ENCODE measurements at places on chromosomes 11 and 22. TPM values are rescaled to one million over a fixed set of nuclear protein-coding genes. Genes with fewer than 3 reads are reported as not detected.
A peak's percentile ranks its signal among the peaks of the same experiment; 100 is the strongest.

GRCh38 chr11:69689484-69690319 lies 14.1 kb downstream of the FGF19 start:
- peaks cover 6% of the 10 kb centered on the region for H3K4me1 ChIP-seq
- H3K27ac ChIP-seq, result no peak overlapping the region
- no peak for DNase-seq
- H3K4me3 ChIP-seq, result no peak overlapping the region
- no peaks in the 10 kb centered on the region for H3K36me3 ChIP-seq

- no peaks in the 10 kb centered on the region for H3K36me3 ChIP-seq
- no peak overlapping the region for H3K4me3 ChIP-seq
- H3K4me1 ChIP-seq, result no peaks in the 10 kb centered on the region
These were observed 703.7 kb downstream of the DLG2 start for GRCh38 chr11:84923489-84923888.

The VSIG2 gene
- total RNA-seq, result 30.5 TPM

- no peaks in the 10 kb centered on the region for H3K4me1 ChIP-seq
- no peak overlapping the region for H3K27ac ChIP-seq
- H3K4me3 ChIP-seq, result no peak overlapping the region
- peaks cover 4% of the 10 kb centered on the region for H3K36me3 ChIP-seq
- DNase-seq, result no peak
These were observed 52.2 kb downstream of the DNAJC24 start for GRCh38 chr11:31421820-31422219.

The TTC36 gene
- total RNA-seq, result 1.0 TPM

DNA sequence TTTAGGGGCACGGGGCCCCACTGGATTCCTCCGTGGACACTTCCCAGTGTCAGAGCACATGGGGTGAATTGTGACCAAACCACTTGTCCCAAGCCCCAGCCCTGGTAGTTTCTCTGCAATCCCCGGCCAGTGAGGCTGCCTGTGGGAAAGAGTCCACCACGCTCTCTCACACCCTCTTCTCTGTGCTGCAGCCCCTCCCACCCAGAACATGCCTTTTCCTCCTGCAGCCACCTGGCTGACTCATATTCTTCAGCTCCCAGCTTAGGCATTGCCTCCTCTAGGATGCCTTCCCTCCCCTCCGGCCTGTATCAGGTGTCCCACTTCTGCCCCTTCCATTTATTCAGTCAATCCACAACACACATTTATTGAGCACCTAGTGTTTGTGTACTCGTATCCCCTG lies 5.4 kb upstream of the RPS6KB2 start:
- no peak overlapping the region for H3K4me3 ChIP-seq
- H3K36me3 ChIP-seq, result no peaks in the 10 kb centered on the region
- no peak overlapping the region for H3K27ac ChIP-seq
- H3K4me1 ChIP-seq, result peaks cover 35% of the 10 kb centered on the region

DNA sequence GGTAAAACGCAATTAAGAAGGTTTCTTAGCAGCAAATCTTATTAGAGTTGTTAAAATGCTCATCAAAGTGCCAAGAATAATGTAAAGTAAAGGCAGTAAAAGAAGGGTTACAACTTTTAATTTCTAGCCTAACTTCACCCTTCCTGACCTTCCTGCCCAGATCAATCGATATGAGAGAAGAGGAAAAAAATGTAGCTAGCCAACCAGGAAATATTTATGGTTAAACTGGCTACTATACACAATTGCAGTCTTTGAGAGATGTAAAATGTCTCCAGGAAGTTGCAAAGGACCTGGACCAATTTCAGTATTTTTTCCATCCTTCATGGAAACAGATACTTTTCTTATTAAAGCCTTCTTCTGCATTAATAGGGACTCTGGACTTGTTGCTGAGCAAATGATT lies 141.8 kb upstream of the CCDC90B start:
- no peaks in the 10 kb centered on the region for H3K4me1 ChIP-seq
- H3K27me3 ChIP-seq, result no peaks in the 10 kb centered on the region
- no peaks in the 10 kb centered on the region for H3K36me3 ChIP-seq
- H3K27ac ChIP-seq, result no peak overlapping the region

DNA sequence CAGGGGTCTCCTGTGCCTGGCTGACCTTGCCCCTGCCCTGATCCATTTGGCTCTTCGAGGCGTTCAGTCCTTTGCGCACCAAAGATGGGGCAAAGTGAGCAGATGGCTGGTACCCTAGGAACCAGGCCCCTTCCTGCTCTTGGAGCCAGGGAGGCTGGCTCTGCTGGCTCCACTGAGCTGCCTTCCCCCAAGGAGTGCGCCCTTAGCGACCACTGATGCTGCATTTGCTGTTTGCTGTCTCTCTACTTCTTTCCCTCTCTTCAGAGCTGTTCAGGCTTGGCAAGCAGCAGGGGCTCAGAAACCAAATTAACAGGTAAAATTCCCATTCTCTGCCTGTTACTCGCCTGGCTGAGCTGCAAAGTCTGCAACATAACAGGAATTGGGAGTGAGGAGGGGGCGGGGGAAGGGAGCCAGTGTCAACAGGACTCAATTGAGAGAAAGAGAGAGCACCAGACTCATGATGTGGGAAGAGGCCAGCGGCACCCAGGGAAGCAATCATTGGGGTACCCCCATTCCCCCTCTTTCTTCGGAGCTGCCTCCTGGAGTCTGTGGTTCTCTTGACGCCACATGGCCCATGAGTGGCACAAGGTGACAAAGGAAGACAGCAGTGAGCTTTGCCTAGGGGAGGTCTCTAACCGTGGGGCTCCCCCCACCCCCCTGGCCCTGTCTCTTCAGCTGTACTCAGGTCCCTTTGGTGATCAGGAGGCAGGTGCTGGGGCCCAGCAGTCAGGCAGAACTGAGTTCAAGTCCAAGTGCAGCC lies 102.3 kb downstream of the TP53I11 start:
- no peak overlapping the region for H3K27ac ChIP-seq
- DNase-seq, result no peak
- no peaks in the 10 kb centered on the region for H3K27me3 ChIP-seq
- H3K4me3 ChIP-seq, result no peak overlapping the region

- no peak for DNase-seq
- no peaks in the 10 kb centered on the region for H3K4me1 ChIP-seq
- H3K27ac ChIP-seq, result no peak overlapping the region
- H3K27me3 ChIP-seq, result no peaks in the 10 kb centered on the region
- no peak overlapping the region for H3K4me3 ChIP-seq
- H3K36me3 ChIP-seq, result peaks cover 84% of the 10 kb centered on the region
These were observed 22.9 kb upstream of the CHRM4 start for GRCh38 chr11:46414466-46414796.

DNA sequence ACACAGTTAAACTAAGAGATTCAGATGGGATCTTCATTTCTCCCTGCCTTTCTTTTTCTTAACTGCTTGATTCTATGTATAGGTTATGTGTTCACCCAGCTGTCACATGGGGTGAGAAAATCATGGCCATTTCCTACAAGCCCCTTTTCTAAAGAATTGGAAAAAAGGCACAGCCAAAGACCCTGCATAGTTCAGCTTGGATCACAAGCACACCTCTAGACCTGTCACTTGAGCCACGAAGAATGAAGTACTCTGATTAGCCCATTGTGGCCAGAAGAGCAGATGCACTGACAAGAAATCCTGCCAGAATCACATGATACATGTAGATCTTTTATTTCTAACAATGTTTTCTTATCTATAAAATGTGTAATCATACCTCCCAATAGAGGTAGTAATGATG lies 69.7 kb downstream of the RAB38 start:
- DNase-seq, result no peak
- no peaks in the 10 kb centered on the region for H3K36me3 ChIP-seq

The OR51G1 gene
- total RNA-seq, result not detected

The CBLIF gene
- total RNA-seq, result not detected

GRCh38 chr22:39092111-39092862 lies 4.8 kb upstream of the APOBEC3H start:
- H3K4me1 ChIP-seq, result peaks cover 23% of the 10 kb centered on the region
- H3K36me3 ChIP-seq, result no peaks in the 10 kb centered on the region
- peaks cover 9% of the 10 kb centered on the region for H3K27me3 ChIP-seq
- peak; percentile 6 for DNase-seq
- H3K27ac ChIP-seq, result peak overlapping the region; percentile 56

DNA sequence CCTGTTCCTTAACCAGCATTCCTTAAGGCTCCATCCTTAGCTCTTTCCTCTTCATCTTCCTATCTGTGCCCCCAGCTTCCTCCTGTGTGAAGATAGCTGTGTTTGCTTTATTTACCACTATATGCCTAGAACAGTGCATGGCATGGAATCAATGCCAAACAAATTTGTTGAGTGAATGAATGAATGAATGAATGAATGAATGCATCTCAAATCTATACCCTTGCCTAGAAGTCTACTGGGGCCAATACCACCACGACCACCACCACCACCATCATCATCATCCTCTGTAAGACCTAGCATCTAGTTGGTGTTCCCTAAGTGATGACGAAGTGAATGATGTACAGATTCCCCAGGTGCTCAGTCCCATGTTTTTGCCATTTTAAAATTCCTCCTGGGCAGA lies 819 bp upstream of the OTOG start:
- no peaks in the 10 kb centered on the region for H3K36me3 ChIP-seq
- no peak for DNase-seq
- no peak overlapping the region for H3K27ac ChIP-seq
- peaks cover 3% of the 10 kb centered on the region for H3K4me1 ChIP-seq
- no peak overlapping the region for H3K4me3 ChIP-seq

DNA sequence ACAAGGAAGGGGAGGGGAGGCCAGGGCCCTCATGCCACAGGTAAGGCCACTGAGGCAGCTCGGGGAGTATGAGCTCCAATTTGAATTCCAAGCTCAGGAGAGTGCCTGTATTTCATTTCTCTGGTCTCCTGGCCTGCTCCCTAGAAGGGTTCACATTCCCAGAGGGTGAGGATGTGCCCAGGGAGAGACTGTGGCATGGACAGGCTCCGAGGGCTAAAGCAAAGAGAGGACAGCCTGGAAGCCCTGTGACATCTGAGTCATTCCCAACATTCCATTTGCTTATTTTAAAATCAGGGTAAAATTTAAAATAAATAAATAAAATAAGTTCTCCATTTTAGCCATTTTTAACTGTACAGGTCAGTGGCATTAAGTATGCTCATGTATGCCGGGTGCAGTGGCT lies 18.6 kb upstream of the FOLR1 start:
- H3K36me3 ChIP-seq, result no peaks in the 10 kb centered on the region
- peaks cover 4% of the 10 kb centered on the region for H3K27me3 ChIP-seq
- DNase-seq, result no peak
- no peaks in the 10 kb centered on the region for H3K4me1 ChIP-seq
- H3K27ac ChIP-seq, result no peak overlapping the region
- H3K4me3 ChIP-seq, result no peak overlapping the region

The PKDREJ gene
- not detected for total RNA-seq

The RASSF10 gene
- total RNA-seq, result 4.3 TPM

DNA sequence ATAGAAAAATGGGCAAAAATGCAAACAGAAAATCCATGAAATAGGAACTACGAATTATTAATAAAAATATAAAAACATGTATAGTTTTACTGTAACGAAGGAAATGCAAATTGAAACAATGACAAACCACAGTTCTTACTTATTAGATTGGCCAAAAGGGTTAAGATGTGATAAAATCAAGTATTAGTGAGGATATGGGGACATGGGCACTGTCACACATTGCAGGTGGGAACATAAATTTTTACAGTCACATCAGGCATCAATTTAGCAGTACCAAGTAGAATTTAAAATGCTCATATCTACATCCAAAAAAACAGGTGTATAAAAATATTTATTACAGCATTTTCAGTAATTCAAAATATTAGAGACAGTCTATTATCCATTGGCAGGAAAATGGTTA lies 353.2 kb upstream of the API5 start:
- H3K27ac ChIP-seq, result no peak overlapping the region
- H3K27me3 ChIP-seq, result no peaks in the 10 kb centered on the region
- no peak for DNase-seq
- H3K4me1 ChIP-seq, result no peaks in the 10 kb centered on the region

The FGF3 gene
- total RNA-seq, result not detected

DNA sequence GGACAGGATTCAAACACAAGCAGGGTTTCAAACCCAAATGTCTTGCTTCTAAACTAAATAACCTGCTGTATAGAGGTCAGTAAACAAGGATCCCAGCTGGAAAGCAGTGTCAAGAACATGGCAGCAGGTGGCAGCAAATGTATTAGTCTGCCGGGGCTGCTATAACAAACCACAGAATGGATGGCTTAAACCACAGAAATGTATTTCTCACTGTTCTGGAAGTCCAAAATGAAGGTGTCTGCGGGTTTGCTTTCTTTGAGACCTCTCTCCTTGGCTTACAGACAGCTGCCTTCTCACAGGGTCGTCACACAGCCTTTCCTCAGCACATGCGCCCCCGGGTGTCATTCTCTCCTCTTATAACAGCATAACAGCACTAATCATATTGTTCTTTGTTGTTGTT lies 65.1 kb upstream of the LRRC55 start:
- no peak overlapping the region for H3K27ac ChIP-seq
- H3K4me1 ChIP-seq, result no peaks in the 10 kb centered on the region
- H3K27me3 ChIP-seq, result no peaks in the 10 kb centered on the region
- H3K4me3 ChIP-seq, result no peak overlapping the region
- H3K36me3 ChIP-seq, result no peaks in the 10 kb centered on the region
- no peak for DNase-seq

- no peak overlapping the region for H3K27ac ChIP-seq
- H3K27me3 ChIP-seq, result no peaks in the 10 kb centered on the region
These were observed 196.4 kb downstream of the DBX1 start for GRCh38 chr11:19963697-19964387.

The MMP27 gene
- total RNA-seq, result not detected

GRCh38 chr22:32236970-32237369 lies 18.2 kb downstream of the SLC5A4 start:
- no peak overlapping the region for H3K4me3 ChIP-seq
- H3K4me1 ChIP-seq, result no peaks in the 10 kb centered on the region
- no peaks in the 10 kb centered on the region for H3K27me3 ChIP-seq

The NLRP10 gene
- not detected for total RNA-seq

DNA sequence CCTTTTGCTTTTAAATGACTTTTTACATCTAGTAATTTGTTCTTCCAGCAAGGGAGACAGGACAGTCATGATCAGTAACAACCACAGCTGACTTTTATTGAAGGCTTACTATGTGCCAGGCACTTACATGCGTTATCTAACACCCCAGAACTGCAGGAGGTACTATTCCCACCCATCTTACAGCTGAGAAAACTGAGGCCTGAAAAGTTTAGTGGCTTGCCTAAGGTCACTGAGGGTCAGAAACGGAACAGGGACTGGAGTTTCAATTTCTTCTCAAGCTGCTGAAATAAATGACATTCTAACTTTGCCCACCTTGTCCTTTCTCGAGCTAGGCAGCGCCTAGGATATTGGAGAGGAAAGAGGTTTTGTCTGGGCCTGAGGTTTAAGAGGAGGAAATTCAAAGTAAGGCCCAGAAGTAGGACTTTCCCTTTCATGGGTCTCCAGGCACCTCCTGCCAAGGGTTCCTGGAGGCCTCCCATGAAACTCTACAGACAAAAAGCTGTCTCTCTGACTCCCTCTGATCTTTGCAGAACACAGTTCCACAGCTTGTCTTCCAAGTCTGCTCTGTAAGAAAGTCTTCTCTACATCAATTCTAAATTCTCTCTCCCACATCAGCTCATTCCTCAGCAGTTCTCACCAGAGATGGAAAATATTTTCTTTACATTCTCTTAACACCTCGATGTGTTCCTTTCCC lies 102.2 kb downstream of the NAT10 start:
- H3K36me3 ChIP-seq, result no peaks in the 10 kb centered on the region
- no peaks in the 10 kb centered on the region for H3K4me1 ChIP-seq
- H3K4me3 ChIP-seq, result no peak overlapping the region
- H3K27ac ChIP-seq, result no peak overlapping the region
- no peaks in the 10 kb centered on the region for H3K27me3 ChIP-seq

GRCh38 chr22:50084080-50084477 lies 1.1 kb downstream of the MLC1 start:
- peaks cover 31% of the 10 kb centered on the region for H3K27me3 ChIP-seq
- H3K4me1 ChIP-seq, result no peaks in the 10 kb centered on the region
- no peaks in the 10 kb centered on the region for H3K36me3 ChIP-seq

GRCh38 chr11:27973851-27974536 lies 134.0 kb downstream of the KIF18A start:
- H3K4me3 ChIP-seq, result no peak overlapping the region
- H3K36me3 ChIP-seq, result no peaks in the 10 kb centered on the region
- no peaks in the 10 kb centered on the region for H3K27me3 ChIP-seq
- no peak overlapping the region for H3K27ac ChIP-seq
- no peaks in the 10 kb centered on the region for H3K4me1 ChIP-seq

Measured in lower lobe of right lung (tissue), 2 donors.